ENCODE measurements at places on chromosomes 13 and 19.
A peak's percentile ranks its signal among the peaks of the same experiment; 100 is the strongest.

DNA sequence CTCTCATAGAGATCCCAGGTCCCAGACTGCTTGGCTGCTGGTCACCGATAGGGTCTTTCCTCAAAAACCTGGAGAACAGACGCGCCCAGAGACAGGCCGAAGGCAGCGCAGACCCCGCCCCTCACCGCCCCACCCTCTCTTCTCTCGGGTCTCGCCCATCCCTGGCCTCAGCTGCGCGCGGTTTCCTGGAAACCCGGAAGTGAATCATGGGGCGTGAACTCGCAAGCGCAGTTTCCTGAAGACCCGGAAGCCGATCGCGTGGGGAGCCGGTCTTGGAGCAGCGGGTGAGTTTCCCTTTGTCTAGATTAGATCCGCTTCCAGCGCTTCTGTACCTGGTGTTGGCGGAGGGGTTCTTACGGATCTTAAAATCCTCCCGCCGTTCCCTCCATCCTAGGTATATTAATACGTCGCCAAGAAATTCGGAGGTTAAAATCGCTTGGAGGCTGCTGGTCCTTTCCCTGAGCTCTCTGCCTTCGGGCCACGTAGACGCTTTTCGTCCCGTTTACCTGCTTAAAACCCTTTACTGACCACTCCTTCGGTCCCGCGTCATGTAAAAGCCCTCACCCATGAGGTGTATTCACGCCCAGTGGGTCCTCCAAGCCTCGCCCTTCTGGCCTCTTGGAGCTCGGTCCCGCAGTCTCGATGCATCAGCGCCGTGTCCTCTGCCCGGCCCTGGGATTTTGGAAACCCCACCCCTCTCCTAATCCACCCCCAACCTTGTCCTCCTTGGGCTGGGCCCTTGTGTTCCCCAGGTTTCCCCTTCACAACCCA, at the start of gene ZNF578:
ZNF578 (plus strand) TSS at position 230 of the 771 bp plus-strand sequence. CDS start 48,293 bp downstream, outside the sequence.
- DNase-seq: peak; percentile 77

GRCh38 chr19:42693760-42694350, 46.4 kb downstream of the PSG3 start:
- DNase-seq: no peak

DNA sequence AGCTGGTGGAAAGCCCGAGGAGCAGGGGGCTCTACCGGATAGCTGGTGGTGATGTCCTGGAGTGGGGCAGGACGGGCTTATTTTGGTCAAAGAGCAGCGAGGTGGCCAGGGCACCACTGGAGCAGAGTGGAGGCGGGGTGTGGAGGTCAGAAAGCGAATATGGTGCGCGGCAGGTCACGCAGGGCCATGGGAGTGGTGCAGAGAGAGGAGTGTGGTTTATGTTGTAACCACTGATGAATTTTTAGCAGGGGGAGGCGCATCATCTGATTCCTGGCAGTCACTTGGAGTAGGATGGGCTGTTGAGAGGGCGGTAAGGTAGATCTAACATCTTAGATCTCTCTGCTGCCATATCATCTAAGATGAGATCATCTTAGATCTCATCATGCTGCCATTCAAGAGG, 1.4 kb upstream of the ZNF414 start:
- peak; percentile 35 for DNase-seq

GRCh38 chr19:35027851-35028599, 2.2 kb upstream of the SCN1B start:
- DNase-seq: no peak

- DNase-seq: peak; percentile 31
These were observed 31.4 kb upstream of the MPHOSPH8 start for GRCh38 chr13:19601749-19602725.

DNA sequence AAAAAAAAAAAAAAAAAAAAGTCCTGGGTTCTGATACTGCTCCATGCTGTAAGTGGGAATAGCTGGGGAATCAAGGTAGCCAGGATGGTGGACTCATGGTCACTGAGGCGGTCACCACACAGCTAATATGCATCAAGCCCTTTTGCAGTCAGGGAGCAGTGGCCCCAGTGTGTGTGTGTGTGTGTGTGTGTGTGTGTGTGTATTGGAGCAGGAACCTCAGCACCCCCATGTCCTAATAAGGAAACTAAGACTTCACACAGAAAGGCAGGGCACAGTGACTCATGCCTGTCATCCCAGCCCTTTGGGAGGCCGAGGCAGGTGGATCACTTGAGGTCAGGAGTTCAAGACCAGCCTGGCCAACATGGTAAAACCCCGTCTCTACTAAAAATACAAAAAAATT, 12.0 kb downstream of the B3GNT3 start:
- DNase-seq: no peak

DNA sequence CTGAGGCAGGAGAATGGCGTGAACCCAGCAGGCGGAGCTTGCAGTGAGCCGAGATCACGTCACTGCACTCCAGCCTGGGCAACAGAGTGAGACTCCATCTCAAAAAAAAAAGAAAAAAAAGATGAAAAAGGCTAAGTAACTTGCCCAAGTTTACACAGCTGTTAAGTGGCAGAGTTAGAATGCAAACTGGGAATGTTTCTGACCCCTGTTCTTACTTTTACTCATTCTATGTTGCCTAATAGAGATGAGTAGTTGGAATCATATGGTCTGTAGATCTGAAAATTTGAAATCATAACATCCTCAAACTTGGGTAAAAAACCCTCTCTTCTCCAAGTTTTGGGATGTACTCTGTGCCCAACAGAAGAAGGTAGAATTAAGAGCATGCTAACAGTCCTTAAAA, 235.8 kb upstream of the RFC3 start:
- DNase-seq: no peak

All from CD8-positive, alpha-beta T cell (primary cell).